Heart left ventricle (tissue), 16 donors: ENCODE measurements at places on chromosomes 2 and 18. TPM values are rescaled to one million over a fixed set of nuclear protein-coding genes. Genes with fewer than 3 reads are reported as not detected.

The ITGAV gene
- total RNA-seq: 154 TPM

The DPP10 gene
- total RNA-seq: not detected

The HOXD1 gene
- 0.51 TPM for total RNA-seq

The SPDYA gene
- 0.17 TPM for total RNA-seq

The DOK1 gene
- total RNA-seq: 6.2 TPM

The EIPR1 gene
- 11.4 TPM for total RNA-seq

The CYP1B1 gene
- 68.8 TPM for total RNA-seq

The FAM98A gene
- 56.7 TPM for total RNA-seq

The CTIF gene
- total RNA-seq: 61.0 TPM

The RNF152 gene
- total RNA-seq: 8.1 TPM

The SLC14A1 gene
- 19.4 TPM for total RNA-seq

The PSTPIP2 gene
- total RNA-seq: 2.9 TPM

The MFSD2B gene
- total RNA-seq: not detected

- DNase-seq: no peak
Measured at GRCh38 chr2:150136401-150136800, 351.1 kb downstream of the RND3 start.

DNA sequence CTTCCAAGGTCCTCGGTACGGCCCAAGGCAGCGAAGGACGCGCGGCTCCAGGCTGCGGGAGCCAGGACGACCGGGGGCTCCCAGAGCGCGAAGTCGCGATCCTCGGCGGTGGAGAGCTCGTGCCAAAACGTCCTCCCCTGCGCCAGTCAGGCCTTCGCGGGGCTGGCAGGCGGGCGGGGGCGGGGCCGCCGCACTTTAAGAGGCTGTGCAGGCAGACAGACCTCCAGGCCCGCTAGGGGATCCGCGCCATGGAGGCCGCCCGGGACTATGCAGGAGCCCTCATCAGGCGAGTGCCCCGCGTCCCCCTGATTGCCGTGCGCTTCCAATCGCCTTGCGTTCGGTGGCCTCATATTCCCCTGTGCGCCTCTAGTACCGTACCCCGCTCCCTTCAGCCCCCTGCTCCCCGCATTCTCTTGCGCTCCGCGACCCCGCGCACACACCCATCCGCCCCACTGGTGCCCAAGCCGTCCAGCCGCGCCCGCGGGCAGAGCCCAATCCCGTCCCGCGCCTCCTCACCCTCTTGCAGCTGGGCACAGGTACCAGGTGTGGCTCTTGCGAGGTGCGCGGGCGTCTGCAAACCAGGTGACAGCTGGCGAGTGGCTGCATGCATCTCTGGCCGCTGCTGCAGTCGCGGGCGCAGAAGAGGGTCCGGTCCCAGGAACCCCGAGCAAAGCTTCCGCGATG lies at the start of gene CIDEA:
Gene CIDEA, plus strand, starts transcription at position 226 of the 684 bp plus-strand sequence. Its CDS starts 23 bp downstream, at position 249.
- no peak for DNase-seq

- DNase-seq: peak; percentile 10
Measured at GRCh38 chr2:191178806-191179514, 28.2 kb upstream of the STAT4 start.

DNA sequence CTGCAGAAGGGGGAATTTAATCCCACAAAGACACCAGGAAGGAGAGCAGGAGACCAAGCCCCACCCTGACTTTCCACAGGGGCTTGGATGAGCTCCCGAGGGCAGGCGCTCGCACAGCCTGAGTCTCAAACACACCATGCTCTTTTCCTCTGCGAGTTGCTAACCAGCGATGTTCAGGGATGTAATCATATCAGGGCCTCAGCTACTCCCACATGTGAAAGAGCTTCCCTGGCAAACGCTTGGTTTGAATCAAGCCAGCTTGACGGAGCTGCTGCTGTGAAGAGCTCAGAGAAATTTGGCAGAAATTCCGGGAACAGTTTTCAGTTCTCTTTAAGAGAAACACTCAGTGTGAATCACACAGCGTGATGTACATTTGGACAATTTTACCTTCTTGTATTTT lies 385.8 kb downstream of the GALR1 start:
- DNase-seq: peak; percentile 58

GRCh38 chr2:218982586-218983262 lies 2.3 kb downstream of the FEV start:
- DNase-seq: no peak

GRCh38 chr2:161414042-161415033 lies 1.8 kb upstream of the TBR1 start:
- DNase-seq: peak; percentile 38

DNA sequence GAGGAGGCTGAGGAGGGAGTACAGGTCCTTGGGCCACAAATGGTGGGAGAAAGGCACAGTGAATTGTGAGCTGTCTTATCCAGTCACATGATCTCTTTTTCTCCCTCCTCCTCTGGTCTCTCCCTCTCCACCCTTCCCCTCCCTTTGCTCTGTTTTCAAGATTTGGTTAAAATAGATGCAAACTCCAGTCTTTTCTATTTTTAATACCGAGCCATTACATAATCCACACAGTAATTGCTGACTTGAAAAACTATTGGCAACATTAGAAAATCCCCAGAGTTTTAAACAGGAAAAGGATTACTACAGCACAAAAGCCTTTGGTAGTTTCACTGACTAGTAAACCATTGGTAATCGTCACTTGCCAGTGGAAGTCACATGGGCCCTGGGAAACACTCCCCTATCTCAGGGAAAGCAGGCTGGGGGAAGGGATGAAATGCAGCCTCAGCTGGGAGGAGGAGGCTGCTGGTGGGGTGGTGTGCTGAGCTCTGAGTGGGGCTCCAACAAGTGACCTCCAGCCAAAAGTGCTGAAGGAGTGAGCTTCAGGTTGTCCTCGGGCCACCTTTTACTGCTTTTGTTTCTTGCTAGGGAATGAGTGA lies 57.4 kb upstream of the PCBP1 start:
- no peak for DNase-seq

GRCh38 chr2:197130318-197130717 lies 180.3 kb downstream of the ANKRD44 start:
- DNase-seq: no peak

DNA sequence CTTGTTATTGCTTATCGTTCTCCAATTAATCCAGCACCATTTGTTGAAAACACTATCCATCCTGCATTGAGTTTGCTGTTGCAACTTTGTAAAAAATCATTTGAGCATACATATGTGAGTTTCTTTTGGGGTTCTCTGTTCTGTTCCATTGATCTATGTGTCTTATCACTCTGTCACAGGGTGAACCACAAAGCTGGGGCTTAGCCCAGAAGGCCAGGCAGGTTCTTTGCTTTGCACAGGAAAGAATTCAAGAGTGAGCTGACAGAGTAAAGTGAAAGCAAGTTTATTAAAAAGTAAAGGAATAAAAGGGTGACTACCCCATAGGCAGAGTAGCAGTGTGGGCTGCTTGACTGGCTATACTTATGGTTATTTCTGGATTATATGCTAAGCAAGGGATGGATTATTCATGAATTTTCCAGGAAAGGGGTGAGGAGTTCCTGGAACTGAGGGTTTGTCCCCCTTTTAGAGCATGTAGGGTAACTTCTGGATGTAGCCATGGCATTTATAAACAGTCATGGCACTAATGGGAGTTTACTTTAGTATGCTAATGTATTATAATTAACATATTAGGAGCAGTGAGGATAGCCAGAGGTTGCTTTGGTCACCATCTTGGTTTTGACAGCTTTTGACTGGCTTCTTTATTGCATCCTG lies 46.8 kb downstream of the RNF138 start:
- DNase-seq: no peak

DNA sequence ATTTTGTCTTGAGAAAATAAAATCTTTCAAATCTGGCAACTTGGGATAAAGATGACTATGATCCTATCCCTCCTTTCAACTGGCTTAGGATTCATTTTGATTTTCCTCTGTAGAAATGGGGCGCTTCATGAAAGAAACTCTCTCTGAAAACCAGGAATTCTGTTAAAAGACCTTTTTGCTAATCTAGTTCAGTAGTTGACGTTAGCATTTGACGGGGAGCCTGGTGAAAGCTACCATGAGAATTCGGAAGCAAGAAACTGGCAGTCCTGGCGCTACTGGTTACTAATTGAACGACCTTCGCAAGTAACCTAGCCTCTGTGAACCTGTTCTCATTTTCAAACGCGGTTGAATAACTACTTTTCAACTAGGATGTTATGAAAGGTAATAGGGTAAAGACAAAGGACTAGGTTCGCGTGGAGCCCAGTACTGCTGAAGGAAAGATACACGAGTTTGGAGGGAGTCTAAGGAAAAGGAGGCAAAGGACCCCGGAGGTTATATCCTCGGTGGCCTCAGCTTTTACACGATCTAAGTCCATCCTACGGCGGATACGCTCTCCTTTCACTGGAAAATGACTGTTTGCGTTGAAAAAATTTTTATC lies 604 bp upstream of the STK11IP start:
- DNase-seq: no peak

DNA sequence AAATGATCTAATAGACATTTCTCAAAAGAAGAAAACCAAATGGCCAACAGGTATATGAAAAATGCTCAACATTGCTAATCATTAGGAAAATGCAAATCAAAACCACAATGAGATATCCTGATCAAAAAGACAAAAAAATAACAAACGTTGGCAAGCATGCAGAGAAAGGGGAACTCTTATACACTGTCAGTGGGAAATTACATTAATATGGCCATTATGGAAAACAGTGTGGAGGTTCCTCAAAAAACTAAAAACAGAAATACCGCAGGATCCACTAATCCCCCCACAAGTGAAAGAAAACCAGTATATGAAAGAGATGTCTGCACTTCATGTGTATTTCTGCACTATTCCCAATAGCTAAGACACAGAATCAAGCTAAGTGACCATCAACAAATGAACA lies 57.7 kb upstream of the CTIF start:
- DNase-seq: no peak

DNA sequence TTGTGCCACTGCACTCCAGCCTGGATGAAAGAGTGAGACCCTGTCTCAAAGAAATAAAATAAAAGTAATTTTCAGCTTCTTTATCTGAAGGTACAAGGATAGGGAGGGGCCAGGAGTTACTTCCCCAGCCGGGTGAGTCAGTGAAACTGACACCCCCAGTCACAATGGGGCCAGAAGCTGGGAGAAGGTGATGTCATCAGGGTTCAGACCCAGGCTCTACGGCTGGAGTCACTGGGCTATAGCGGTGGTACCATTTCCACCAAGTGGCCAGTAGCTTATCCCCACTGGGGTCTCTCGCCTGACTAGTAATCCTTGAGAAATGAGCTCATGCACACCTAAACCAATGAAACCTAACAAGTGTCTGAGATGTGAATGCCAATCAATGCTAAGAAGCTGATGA lies 107.9 kb downstream of the ALPK2 start:
- no peak for DNase-seq

DNA sequence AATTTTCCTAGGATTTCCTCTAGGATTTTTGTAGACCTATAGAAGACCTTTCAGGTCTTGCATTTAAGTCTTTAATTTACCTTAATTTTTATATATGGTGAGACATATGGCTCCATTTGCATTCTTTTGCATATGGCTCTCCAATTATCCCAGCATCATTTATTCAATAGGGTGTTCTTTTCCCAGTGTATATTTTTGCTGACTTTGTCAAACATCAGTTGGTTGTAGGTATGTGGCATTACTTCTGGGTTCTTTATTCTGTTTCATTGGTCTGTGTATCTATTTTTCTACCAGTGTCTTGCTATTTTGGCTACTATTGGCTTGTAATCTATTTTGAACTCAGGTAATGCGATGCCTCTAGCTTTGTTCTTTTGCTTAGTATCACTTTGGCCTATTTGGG lies 239.8 kb upstream of the CNTNAP5 start:
- DNase-seq: no peak

GRCh38 chr2:8821276-8822217 lies 15.9 kb downstream of the KIDINS220 start:
- peak; percentile 23 for DNase-seq

DNA sequence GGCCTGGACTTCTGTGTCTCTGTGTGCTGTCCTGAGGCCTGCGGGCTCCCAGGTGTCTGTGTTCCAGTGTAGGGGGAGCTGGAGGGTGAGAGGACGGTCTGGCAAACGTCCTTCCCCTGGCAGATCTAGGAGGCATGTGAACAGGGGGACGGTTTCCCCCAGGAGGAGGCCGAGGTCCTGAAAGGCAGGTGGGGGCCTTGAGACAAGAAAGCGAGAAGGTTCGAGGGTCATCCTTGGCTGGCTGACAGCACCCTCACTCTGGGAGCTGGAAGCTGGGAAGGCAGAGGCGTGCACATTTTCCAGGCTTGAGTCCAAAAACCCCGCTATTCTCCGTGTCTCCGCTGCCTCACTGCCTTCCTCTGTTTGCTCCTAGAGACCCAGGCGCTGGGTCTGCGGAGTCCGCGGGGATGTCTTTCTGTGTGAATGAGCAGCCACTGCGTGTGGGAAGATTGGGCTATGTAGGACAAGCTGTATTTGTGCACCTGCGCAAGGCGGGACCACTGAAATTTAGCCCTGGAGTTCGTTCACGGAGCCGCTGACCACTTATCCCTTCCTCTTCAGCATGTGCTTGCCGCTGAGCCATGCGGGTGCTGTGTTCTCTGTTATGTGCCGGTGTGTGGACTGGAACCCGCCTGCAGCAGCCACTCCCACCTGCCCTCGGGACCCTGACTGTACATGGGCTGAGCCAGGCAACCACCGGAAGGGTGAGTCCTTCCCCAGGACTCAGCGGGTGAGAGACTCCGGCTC lies 43.7 kb downstream of the TWIST2 start:
- no peak for DNase-seq

DNA sequence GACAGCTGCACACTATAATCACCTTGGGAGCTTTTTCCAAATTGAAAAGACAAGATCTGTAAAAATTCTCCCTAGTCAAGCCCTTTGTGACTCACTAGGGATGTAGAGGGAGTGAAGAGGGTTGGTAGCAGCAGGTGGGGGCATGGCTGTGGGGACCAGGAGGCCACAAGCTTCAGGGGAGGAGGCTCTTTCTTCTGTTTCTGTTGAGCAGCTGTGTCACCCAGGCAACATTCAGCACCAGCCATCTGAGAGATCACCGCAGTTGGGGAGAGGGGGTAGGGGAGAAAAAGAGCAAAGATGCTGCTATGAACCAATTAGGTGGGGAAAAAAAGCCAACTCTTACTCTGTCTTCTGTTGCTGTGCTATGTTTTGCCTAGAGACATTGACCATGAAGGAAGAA lies 352.3 kb upstream of the MEIS1 start:
- no peak for DNase-seq

GRCh38 chr2:45394216-45394615 lies 216.9 kb downstream of the SRBD1 start:
- no peak for DNase-seq

DNA sequence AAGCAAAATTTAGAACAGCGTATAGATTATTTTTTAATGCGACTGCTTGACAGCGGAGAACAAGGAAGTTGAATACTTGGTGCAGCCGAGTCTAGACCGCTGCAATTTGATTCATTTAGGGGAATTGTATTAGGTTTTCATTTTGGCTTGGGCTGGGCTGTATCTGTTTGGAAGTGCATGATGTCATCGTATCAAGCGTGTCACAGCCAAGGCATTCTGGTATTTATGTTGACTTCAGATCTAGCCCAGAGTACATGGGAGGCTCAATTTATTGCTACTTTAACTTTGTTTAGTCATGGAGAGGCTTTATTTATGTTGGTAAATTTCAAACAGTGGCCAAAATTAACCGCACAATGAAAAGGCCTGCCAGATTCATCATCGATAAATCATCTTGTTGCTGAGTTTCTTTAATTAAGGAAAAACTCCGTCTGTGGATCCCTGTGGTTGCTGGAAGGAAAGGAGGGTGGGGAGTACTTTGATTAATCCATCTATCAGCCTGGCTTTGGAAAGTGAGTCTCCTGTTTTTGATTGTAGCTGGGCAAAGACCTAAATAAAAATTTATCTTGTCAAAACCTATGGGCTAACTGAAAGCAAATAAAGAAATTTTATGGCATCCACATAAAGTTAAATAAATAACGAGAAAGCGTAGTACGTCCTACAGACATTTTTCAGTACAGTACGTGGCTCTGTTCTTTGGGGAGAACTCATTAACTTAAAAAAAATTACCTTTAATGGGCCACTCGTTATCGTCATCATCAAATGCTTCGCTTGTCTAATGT lies 230.4 kb upstream of the SPRED2 start:
- no peak for DNase-seq

GRCh38 chr2:118121986-118122524 lies 33.8 kb downstream of the INSIG2 start:
- no peak for DNase-seq
